Hepatocyte (in vitro differentiated cells): ENCODE measurements at places on chromosomes 5 and 9. TPM values are rescaled to one million over a fixed set of nuclear protein-coding genes. Genes with fewer than 3 reads are reported as not detected.

DNA sequence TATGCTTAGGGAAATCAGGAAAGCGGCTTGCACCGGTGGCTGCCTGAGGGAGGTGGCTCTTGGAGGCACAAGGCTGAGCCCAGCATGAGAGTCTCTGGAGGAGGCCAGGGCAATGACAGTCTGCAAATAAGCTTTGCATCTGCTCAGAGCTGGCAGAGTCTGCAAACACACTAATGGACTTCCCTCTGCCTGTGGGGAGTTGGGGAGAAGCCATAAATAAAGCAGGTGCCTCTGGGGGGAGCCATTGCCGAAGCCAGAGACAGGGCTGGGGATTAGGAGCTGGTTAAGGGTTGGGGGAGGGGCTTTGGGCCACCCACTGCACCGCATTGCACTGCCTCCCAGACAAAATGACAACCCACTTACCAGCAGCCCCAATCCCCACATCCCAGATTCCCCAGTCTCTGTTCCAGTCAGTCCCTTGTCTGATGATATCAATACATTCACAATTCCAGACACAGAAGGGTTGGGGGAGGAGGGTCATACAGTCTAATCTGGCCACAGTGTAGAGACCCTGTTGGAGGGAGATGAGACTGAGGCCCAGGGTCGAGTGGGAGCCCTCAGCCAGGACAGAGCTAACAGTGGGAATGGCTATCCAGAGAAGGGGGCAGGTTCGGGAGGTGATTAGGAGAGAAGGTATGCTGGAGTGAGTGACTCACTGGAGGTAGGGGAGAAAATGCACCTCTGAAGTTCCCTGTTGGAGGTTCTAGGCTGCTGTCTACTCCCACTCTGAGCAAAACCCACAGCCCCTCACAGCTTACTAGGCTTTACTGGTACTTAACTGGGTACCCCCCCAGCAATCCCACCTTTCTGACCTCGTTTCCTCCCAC lies 53.7 kb downstream of the PAX5 start:
- H3K27ac ChIP-seq, result no peak overlapping the region
- H3K36me3 ChIP-seq, result no peaks in the 10 kb centered on the region
- no peak for DNase-seq
- H3K27me3 ChIP-seq, result peaks cover 54% of the 10 kb centered on the region
- H3K4me3 ChIP-seq, result no peak overlapping the region

The CRHBP gene
- total RNA-seq, result 0.80 and 5.0 TPM in 2 replicates

The SLC6A18 gene
- total RNA-seq, result not detected in 2 replicates

The SPAAR gene
- not detected in 2 replicates for total RNA-seq

GRCh38 chr9:27468462-27469110 lies 55.5 kb upstream of the IFNK start:
- no peak overlapping the region for H3K4me3 ChIP-seq
- no peaks in the 10 kb centered on the region for H3K27me3 ChIP-seq
- DNase-seq, result no peak
- no peaks in the 10 kb centered on the region for H3K36me3 ChIP-seq
- H3K4me1 ChIP-seq, result peaks cover 16% of the 10 kb centered on the region
- H3K27ac ChIP-seq, result no peak overlapping the region

- DNase-seq, result no peak
- no peak overlapping the region for H3K4me3 ChIP-seq
- H3K4me1 ChIP-seq, result peaks cover 8% of the 10 kb centered on the region
- H3K36me3 ChIP-seq, result peaks cover 13% of the 10 kb centered on the region
These were observed 7.4 kb downstream of the PLIN2 start for GRCh38 chr9:19119801-19120440.

The GPX8 gene
- 178 and 196 TPM in 2 replicates for total RNA-seq

DNA sequence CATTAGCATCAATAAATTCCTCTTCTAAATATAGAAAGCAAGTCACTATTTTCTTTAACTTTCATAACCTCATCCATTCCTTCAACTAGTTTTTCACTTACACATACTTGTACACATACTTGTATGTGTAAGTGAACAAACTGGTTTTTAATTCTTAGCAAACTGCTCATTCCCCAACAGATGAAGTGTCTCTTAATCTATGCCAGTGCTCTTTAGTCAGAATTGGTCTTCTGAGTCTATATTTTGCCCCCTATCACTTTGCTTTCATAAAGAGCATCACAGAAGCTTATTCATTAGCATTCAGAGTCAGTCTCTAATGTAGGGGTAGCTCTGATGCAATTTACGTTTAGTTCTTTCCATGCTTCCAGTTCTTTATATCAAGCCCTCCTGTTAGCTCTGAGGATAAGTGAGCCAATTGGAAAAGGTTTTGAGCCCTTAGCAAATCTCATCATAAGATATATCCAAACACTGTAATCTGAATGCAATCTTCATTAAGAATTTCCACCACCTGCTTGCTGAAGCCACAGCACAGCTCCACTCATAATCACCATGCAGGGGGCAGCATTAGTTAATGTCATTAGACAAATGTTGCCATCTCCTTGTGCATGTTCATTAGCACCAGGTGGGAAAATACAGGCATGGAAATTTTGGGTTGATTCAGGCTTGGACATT lies 178.5 kb upstream of the SLC24A2 start:
- H3K4me3 ChIP-seq, result no peak overlapping the region
- no peak overlapping the region for H3K27ac ChIP-seq
- H3K36me3 ChIP-seq, result no peaks in the 10 kb centered on the region
- no peak for DNase-seq
- peaks cover 7% of the 10 kb centered on the region for H3K4me1 ChIP-seq

The TAS2R1 gene
- total RNA-seq, result 1.0 TPM in 1 of 2 replicates, not detected in the other

The QRFP gene
- total RNA-seq, result not detected in 2 replicates

DNA sequence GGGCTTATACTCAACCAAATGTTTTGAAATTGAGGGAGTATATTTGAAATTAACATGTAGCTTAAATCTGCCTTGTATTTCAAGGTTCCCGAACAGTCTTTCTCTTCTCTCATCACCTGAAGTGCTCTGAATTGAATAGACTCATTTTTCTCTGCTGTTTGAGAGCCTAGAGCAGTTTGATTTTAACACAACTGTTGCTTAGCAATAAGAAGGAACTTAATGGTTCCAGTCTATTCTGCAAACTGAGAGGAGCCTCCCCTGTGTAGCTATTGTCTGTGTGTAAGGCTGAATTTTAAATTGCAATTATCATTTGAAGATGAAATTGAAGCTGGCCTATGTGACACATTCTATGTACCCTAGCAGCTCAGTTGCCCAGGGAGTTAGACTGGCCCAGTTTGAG lies 87.1 kb upstream of the CKMT2 start:
- DNase-seq, result no peak
- no peak overlapping the region for H3K4me3 ChIP-seq
- peaks cover 4% of the 10 kb centered on the region for H3K4me1 ChIP-seq
- no peak overlapping the region for H3K27ac ChIP-seq

DNA sequence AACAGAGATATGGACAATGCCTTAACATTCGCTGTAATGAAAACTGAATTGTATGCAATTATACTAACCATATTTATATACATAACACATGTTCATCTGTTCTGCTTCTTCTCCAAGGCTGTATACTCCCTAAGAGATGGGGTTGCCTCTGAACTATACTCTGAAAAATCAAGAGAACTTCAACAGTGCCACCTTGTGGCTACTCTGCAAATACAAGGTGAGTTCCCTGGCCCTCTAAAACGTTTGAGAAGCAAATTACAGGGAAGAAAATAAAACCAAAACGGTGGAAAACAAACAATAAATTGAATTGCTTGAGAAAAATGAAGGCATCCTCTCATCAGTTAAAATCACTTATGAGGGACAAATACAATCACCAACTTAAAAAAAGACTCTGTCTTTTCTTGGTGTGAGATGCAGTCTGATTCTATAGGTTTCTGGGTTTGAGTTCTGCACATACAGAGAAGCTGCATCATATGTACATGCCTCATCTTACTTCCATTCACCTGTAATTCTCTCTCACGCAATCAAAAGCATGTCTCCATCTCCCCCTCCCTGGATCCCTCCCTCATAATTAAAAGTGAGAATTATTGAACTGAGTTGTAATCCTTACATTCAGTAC lies 98.6 kb downstream of the FBXW11 start:
- no peaks in the 10 kb centered on the region for H3K27me3 ChIP-seq
- peak; percentile 79 for DNase-seq
- no peak overlapping the region for H3K27ac ChIP-seq
- H3K4me3 ChIP-seq, result no peak overlapping the region
- no peaks in the 10 kb centered on the region for H3K36me3 ChIP-seq

DNA sequence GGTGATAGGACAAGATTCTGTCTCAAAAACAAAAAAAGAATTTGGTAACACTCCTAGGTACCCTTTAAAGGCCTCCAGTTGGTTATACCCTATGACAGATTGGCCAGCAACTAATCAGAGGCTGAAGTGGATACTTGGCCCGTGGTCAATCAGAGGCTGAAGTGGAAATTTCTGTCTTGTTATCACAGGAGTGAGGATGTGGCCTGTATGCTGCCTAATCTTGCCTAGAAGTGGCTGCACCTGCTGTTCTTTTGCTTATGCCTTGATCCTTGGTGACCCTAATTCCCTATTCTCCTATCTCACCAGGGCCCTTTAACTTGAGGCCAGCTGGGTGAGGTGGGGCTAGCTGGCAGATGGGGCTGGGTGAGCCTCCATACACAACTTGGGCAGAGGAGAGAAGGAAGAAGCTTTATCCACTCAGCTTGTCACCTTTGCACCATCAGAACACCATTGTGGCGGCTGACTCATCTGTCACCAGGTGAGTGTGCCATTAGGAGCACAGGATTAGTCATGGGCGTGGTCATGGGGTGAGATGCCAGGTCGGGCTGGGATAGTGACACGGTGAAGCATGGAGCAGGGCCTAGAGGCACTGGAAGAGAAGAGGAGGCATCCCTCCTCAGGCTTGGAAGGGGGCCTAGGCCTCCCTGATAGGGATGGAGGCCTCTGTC lies 41.5 kb downstream of the SAR1B start:
- peak overlapping the region; percentile 72 for H3K27ac ChIP-seq
- no peaks in the 10 kb centered on the region for H3K27me3 ChIP-seq
- H3K4me3 ChIP-seq, result no peak overlapping the region
- no peaks in the 10 kb centered on the region for H3K4me1 ChIP-seq
- no peaks in the 10 kb centered on the region for H3K36me3 ChIP-seq

- no peaks in the 10 kb centered on the region for H3K27me3 ChIP-seq
- H3K36me3 ChIP-seq, result no peaks in the 10 kb centered on the region
- DNase-seq, result no peak
- no peak overlapping the region for H3K4me3 ChIP-seq
- H3K4me1 ChIP-seq, result no peaks in the 10 kb centered on the region
These were observed 87.0 kb upstream of the ATG10 start for GRCh38 chr5:81884871-81885270.

The MRPS30 gene
- total RNA-seq, result 63.3 and 71.2 TPM in 2 replicates

DNA sequence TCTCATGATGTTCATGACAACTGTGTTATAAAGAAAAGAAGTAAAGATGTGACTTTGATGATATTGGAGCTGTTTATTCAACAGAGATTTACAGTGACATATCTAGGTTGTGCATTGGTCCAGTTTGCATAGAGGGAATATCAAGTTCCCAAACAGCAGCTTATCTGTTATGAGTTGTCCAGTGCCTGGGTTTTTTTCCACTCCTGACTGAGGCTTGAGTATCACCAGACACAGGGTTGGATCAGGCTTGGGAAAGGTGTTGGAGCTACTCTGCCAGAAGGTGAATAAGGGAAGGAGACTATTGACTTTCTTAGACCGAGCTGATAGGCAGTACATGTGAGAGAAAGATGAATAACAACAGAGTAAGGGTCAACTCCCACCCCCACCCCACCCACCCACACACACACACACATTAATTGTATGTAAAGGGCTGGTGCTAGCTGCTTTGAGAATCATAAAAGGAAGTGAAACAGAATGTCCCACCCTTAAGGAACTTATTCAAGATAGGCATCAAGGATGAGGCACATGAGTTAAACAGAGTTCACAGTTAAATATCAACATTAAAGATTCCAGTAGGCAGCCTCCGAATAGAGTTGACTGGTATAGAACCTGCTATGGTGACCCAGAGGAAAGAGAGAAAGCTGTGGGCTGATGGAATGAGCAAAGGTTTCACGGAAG lies 33.0 kb upstream of the RASGRF2 start:
- DNase-seq, result no peak
- no peaks in the 10 kb centered on the region for H3K36me3 ChIP-seq
- no peak overlapping the region for H3K4me3 ChIP-seq

The NADK2 gene
- total RNA-seq, result 83.0 and 102 TPM in 2 replicates

- H3K4me3 ChIP-seq, result no peak overlapping the region
- DNase-seq, result no peak
- H3K27me3 ChIP-seq, result peaks cover 9% of the 10 kb centered on the region
- no peaks in the 10 kb centered on the region for H3K36me3 ChIP-seq
These were observed 17.4 kb downstream of the NRG2 start for GRCh38 chr5:140025736-140026135.

The PIP5KL1 gene
- 1.6 and 3.7 TPM in 2 replicates for total RNA-seq

The PCDHGA5 gene
- 0.03 and 0.20 TPM in 2 replicates for total RNA-seq

DNA sequence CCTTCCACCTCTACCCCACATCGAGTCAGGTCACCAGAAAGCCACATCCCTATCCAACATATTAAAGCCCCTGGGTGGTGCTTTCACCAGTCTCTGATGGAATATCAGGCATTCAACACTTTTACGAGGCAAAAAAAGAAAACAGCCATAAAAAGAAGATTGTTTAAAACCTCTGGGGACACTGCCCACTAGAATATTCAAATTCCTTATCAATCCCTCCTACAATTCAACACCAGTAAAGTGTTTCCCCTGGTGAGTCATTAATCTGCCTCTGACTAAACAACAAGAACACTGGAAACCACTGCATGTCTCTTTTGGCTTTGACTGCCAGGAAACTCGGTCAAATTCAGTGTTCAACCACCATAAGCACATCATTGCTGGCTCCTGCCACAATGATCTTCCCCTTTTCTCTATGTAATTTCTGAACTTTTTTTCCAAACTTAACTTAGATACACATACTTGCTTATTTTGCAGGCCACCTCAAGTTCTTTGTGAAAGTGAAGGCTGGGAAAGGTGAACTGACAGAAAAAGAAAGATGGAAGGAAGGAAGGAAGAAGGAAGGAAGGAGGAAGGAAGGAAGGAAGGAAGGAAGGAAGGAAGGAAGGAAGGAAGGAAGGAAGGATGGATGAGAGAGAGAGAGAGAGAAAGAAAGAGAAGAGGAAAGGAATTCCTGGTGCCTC lies 105.3 kb downstream of the PAX5 start:
- no peaks in the 10 kb centered on the region for H3K4me1 ChIP-seq
- H3K4me3 ChIP-seq, result no peak overlapping the region
- DNase-seq, result peak; percentile 36

DNA sequence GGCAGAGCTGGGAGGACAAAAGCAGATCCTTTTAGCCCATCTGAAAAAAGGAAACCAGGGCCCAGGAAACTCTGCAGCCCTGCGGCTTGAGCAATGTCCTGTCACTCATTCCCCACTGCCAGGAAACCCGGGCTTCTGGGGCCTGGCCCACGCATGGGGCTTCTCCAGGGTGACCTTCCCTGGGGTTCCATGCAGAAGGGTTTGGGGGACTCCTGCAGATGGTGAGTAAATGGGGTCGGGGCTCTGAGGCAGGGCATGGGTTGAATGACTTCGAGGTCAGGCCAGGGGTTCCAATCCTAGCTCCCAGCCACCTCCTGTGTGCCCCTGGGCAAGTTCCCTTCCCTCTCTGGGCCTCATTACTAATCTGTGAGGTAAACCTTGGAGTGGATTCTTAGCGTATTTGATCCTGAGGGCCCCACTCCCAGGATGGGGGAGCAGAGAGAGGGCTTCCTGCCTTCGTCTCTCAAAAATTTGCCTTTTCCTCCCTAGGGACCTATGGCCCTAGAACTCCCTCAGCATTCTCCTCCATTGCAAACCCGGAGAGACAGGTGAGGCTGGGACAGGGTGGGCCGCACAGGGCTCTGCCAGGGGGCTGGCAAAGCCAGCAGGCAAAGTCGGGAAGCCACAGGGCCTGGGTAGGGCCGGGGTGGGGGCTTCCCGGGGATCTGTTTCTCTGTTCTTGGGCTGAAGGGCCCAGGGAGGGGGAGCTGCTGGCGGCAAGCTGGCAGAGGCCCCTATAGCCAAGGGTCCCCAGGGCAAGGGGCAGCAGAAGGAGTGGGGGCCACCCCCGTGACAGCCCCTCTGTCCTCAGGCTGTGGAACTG lies 25.8 kb downstream of the ADGRD2 start:
- peaks cover 25% of the 10 kb centered on the region for H3K27me3 ChIP-seq
- DNase-seq, result no peak
- H3K4me3 ChIP-seq, result no peak overlapping the region
- no peaks in the 10 kb centered on the region for H3K36me3 ChIP-seq
- no peak overlapping the region for H3K27ac ChIP-seq
